ENCODE measurements at places on chromosomes 7 and 10.

DNA sequence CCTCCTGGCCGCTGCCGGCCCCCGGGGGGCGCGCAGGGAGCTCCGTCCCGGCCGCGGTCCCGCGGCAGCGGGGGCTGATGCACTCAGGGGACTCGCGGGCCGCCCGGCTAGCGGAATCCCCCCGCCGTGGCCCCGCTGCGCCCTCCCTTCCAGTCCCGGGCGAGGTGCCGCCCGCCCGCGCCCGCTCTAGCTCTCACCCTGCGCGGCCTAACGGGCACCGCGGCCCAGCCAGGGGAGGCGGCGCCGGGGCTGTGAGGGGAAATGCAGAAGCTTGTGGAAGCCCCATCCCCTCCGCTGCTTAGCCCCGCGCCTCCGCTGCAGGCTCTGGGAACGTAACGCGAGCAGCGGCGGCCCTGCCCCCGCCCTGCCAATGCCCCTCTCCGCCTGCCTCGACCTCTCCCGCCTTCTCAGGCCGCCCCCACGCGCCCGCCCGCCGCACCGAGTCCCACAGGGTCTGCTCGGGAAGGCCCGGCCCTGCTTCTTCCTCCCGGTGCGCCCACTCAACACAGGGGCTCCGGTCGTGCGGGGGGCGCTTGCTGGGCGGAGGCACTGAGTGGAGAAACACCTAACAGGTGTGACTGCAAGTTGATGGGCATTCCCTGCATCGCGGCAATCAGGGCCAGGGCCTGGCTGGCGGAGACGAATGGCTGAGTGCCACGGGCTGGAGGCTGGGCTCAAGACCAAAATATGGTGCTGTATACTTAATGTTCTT lies 384 bp upstream of the TMEM229A start:
- DNase-seq: no peak

DNA sequence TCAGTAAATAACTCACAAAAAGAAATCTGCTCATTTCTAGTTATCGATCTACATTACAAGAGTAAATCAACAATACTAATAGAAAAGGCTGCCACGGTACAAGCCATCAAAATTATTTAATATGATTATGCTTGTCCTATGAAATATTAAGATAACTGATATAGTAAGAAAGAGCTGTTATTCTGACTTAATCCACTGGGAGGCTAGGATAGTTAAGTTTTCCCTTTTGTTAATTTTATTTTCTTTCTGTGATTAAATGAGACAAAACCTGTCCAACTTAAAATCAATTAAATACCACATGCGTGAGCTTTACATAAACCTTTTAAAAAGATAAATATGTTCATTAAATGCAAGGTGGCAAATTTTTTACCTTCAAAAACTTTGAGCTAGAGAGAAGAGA lies 114.8 kb downstream of the LMBR1 start:
- DNase-seq: no peak

DNA sequence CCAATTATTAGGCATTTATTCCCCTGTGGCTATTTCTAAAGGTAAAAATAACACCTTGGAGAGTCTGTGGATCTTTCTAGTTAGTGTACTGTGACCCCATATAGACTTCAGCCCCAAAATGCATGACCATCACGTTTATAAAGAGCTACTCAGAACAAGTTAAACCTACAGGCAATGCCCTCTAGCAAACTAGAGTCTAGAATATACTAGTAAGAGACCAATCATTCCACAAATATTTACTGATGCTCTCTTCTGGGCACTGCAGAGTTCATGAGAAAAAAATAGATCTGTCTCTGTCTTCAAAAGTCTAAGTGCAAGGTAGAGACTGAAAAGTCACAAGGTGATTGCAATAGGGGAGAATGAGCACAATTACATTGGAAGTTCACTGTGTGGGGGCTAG lies 20.5 kb upstream of the CALD1 start:
- no peak for DNase-seq

- DNase-seq: no peak
Measured at GRCh38 chr7:123012435-123012834, 16.9 kb upstream of the TAS2R16 start.

DNA sequence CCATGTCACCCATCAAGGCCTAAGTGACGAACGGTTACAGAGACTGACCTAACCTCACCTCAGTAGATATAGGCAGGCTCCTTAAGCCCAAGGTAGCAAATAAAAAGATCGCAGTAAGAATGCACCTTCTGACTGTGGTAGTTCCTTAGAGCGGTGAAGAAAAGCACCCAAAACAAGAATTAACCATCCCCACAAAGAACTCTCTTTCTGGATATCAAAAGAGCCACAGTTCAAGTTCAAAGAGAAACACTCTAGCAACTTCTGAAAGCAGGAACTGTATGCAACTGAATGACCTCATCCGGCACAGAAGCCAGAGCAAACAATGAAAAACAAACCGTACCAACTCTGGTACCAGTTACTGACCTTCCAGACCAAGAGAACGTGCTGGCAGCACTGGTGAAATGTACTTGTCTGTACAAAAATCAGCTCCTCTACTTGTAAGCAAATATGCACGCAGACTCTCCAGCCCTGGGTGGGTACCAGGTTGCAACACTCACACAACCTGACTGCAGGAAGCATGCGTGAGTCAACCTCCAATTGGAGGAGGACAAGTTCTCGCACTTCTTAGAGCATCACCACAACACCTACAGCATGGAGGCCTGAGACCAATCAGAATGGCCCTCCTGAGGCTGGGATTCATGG lies 202.7 kb downstream of the FAM107B start:
- no peak for DNase-seq

- DNase-seq: no peak
Measured at GRCh38 chr7:28984217-28984616, 26.1 kb upstream of the TRIL start.

DNA sequence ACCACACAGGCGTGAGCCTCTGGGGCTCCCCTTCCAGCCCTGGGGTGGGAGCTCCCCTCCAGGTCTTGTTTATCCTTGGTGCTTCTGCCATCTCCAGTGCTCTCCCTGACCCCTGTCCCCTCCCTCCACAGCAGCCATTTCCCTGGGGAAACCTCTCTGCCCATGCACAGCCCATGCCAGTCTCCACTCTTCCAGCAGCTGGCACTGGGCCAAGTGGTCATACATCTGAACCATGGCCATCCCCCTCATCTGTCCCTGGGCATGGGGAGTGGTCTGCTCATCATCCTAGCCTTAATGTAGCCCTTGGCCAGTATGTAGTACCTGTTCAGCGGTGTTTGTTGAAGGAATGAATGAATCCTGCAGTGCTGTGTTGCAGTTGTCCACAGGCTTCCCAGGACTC lies 172.4 kb upstream of the ZNF32 start:
- no peak for DNase-seq

DNA sequence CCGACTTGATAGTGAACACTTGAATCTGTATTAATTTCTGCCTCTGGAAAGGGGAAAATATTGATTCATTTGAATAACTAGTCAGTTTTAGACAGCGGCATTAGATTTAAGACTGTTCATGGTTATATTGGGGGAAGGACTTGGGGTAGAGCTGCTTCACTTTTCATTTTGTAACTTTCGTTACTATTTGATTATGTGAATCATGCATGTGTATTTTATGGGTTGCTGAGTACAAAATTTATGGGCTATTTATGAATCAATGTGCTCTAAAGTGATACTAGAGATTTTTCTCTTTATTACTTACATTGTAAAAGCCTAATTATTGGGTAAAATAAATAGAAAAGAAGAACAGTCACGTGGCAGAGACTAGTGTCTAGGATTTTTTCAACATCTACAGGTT lies 4.9 kb downstream of the GLUD1 start:
- DNase-seq: no peak

GRCh38 chr7:36119005-36119706 lies 33.9 kb upstream of the EEPD1 start:
- DNase-seq: no peak

DNA sequence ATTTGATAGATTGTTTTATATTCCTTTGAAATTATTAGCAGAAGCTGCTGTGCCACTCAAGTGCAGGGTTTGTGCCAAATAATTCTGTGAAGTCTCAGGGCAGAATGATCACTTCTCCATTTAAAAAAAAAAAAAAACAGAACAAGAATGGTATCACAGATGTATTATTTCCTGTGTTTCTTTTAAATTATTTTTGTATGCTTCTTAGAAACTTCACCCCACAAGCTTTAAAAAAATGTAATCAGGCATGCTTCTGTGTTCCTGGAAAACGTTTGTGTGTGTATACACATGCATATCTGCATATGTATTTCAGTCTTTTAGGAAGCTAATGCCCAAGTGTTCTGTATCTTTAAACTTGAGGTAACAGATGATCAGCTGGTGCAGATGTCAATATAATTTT lies 6.3 kb upstream of the CD36 start:
- no peak for DNase-seq

DNA sequence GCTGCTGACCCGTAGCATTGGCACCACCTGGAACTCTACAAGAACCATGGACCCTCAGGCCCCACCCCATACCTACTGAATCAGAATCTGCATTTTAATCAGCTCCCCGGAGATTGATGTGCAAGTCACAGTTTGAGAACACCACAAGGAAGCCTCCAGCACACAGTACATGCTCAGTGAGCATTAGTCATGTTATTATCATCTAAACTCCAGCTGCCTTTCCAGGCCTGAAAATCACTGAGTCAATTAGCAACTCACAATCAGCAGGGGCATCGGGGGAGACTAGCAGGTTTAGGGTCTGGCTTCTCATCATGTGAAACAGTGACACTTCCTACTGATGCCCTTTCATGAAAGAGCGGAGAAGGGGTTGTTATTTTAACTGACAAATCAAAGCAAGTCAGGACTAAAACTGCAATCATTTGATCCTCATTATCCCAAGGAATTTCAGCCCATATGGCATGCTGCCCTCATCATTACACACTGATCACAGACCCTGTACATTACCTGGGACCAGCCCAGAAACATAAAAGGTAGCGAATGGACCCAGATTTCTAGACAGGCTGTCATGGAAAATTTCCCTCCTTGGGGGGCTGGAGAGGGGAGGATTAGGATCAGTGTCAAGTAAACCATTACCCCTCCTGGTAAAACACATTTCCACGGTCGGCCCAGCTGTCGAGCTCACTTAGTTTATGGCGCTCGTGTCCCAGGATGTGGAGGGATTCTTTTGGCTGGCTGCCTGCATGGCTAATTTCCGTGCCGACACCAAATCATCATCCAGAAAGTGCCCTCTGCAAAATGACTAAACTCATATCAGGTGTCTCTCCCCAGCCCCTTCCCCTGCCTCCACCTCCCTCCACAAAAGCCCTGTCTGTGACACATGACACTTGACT lies 122.8 kb downstream of the PRLHR start:
- DNase-seq: no peak

GRCh38 chr7:3134745-3135144 lies 91.1 kb upstream of the CARD11 start:
- DNase-seq: no peak

DNA sequence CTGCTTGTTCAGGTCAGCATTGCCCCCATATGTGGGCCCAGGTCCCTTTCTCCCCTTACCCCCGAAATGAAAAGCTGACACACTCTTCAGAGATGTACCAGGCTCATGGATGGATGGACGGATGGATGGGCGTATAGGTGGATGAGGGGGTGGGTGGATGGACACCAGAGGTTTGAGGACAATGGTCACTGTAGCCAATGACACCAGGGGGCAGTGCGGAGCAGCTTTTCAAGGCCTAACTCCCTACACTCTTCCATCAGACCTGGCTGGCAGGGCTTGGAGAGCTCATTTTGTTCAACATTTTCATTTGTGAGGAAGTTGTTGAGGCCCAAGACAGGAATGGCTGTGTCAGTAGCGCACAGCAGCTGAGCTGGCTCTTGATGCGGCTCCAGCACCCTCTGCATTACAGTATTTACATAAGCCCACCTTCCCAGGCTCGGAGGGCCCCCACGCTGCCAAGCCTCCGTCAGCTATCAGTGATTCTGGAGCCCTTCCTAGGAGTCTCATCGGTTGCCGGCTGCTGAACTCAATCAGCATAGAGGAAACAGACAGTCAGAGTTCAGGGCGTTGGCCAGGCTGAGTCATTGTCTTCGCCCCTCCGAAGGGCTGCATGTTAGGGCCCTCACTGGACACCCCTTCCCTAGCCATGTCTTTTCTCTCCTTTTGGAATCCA lies 11.6 kb upstream of the FFAR4 start:
- no peak for DNase-seq

DNA sequence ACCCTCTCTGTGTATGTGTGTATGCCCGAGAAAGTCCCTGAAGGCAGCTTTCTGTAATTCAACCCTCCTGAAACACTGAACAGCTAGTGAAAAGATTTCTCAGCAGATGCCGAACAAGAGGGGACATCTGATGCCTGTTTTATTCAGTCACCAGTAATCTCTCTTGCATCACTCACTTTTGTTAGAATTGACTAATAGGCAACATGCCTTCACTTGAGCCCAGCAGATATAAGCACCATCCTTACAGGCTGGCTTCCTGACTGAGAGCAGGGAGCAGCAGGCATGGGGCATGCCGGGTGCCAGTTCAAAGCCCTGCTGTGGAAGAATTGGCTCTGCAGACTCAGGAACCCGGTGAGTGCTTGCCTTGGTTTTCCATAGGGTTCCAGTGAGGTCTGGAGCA lies at the start of gene ABCA13:
ABCA13 (plus strand) TSS at position 257 of the 400 bp plus-strand sequence; CDS start at position 283, 26 bp downstream.
- DNase-seq: no peak
